Stimulated activated CD4-positive, alpha-beta T cell treated with anti-CD3 and anti-CD28 coated beads, TNF-alpha, amount 100 ng/mL, for 24 hours (primary cell): ENCODE measurements at places on chromosomes 13 and 19.

GRCh38 chr13:36258831-36259230 is 38.8 kb downstream of the CCDC169 start:
- DNase-seq = no peak

GRCh38 chr19:746208-746819 is 4.6 kb upstream of the MISP start:
- DNase-seq = no peak

DNA sequence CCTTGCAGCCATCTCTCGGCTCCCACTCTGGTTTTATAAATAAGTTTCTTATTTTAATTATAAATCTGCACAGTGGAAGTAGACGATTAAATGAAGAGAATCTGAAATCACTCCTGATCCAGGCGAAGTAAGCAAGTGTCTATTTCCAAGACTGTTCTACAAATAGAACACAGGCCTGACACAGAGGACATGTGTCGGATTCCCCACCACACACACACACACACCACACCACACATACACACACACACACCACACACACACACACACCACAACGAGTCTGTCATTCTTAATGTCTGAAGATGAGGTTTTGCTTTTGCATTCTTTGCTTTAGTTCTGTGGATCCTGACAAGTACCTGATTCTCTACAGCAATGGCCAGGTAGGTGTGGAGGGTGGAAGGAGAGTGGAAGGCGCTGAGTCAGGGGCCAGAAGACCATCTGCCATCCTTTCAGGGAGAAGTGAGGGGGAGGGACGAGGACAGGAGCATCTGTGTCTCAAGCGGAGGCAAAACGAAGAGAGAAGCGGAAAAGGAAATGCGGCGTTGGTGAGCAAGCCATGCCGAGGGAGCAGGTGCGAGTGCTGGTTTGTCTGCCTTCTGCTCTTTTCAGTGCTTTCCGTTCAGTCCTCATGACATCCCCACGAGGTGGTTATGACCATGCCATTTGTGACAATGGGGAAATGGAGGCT is 110.2 kb downstream of the TEX26 start:
- DNase-seq = no peak

- DNase-seq = no peak
Measured at GRCh38 chr19:13163609-13164342, 13.6 kb downstream of the IER2 start.

DNA sequence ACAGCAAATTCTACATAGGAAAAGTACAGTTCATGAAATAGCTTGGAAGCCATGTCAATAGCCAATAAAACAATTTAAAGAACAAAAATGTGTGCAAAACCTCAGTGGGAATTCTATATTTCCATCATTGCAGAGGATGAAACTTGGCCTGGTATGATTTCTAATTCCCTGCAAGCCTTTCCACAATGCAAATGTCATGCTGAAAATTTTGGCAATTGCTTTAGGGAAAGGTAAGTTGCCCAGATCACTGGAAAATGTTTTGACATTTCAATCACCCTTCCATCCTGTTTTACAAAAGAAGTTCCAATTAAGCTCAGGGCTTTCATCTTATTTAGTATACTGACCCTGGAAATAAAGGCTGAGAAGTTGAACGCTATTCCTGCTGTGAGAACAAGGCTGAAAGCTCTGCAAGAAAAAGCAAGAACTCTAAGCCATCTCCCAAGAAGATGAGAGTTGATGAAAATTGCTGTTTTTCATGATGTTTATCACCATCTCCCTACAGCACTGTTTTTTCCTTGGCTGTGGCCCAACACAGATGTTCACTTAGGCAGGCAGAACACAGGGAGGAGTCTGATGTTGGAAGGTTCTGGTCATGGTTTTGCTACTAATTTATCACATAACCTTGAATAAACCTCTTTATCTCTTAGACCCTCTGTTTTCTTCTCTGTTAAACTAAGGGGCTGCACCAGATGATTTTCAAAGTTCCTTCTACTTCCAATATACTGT is 263.7 kb downstream of the KCTD12 start:
- no peak for DNase-seq

- no peak for DNase-seq
Measured at GRCh38 chr13:61795580-61795979, 379.9 kb upstream of the PCDH20 start.

GRCh38 chr19:10299545-10300458 is 9.8 kb downstream of the ZGLP1 start:
- no peak for DNase-seq

DNA sequence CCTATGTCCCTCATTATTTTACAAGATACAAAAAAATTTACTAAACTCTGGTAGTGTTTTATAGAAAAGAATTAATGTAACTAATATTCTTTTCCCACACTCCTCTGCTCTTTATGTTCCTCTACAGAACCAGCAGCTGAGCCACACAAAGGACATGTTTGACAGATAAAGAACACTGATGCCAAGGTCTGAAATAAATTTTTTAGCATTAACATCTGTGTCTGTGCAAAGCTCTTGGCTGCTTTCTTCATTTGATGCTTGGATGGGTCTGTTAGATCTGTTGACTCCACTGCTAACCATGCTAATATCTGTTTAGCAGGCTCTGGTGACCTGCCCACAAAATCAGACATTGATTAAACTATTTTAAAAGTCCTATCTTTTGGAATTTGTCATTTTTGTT is 2363.8 kb downstream of the PCDH9 start:
- no peak for DNase-seq

GRCh38 chr19:4531562-4532165 is 3.4 kb downstream of the PLIN5 start:
- DNase-seq = no peak

DNA sequence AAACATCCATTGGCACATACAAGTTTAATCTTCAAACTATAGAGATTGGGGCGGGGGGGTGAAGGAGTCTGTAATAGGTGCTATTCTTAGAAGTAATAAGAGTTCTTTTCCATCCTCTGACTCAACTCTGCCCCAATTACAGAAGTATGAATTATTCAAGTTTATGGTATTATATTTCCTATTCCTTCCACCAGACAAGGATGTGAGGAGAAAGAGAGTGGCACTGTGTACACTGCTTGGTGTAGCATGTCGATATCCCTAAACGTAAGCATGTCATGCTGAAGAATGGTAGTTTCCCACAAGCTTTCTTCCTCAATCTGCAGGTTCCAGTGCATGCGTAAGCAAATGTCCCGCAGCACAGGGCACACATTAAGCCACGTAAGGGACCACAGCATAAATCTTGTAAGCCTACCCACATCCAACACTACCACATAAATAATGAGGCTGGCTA is 14.1 kb downstream of the BRD4 start:
- DNase-seq = no peak

DNA sequence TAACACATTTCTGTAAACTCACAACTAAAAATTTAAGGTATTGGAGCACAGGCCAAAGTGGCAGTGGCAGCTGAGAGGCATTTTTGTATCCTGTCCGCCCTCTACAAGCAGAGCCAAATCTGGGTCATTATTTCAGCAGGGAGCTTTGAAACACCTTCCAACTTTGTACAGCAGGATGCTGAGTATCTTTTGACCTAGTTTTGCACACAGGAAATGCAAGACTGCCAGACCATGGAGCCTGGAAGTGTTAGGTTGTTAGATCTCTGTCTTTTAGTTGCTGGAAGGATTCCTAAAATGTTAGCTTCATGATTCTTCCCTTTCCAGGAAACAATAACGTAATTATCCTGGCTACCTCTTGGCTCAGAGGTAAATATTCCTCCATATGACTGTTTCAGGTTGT is 148.6 kb upstream of the ATXN8OS start:
- DNase-seq = no peak

DNA sequence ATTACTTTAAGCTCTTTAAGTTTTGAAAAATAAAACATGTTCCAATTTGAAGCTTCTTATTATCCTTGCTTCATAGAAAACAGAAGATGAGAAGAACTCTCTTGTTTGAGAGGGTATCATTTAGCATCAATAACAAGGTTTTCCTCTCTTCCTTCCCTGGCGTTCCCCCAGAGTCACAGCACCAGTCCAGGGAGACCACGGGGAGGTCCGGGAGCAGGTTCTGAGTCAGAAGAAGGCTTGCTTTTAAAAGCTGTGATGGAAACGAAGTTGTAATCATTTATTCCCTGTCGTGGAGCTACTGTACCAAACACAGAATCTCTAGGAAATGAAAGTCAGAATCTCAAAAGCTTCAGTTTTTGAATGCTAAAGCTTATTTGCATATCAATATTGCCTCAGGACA is 174.0 kb upstream of the LSM14A start:
- no peak for DNase-seq

DNA sequence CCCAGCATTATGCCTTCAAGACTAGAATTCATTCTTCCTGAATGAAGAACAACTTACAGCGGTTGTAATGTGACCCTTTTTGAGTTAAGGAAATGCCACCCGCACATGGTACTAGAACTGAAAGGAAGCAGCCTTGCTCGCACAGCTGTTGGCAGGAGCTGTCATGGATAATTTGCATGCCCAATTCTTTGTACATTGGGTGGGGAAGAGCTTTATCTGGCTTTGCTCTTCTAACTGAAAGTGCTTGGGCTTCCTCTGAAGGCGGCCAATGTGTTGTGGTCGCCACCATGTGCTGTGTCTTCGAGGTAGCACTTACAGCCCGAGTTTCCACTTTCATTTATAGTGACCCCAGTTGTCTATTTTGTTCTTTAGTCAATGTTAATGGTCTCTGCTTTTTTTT is 3.4 kb downstream of the CCNE1 start:
- no peak for DNase-seq

GRCh38 chr19:45809643-45810159 is 5.4 kb downstream of the RSPH6A start:
- no peak for DNase-seq

DNA sequence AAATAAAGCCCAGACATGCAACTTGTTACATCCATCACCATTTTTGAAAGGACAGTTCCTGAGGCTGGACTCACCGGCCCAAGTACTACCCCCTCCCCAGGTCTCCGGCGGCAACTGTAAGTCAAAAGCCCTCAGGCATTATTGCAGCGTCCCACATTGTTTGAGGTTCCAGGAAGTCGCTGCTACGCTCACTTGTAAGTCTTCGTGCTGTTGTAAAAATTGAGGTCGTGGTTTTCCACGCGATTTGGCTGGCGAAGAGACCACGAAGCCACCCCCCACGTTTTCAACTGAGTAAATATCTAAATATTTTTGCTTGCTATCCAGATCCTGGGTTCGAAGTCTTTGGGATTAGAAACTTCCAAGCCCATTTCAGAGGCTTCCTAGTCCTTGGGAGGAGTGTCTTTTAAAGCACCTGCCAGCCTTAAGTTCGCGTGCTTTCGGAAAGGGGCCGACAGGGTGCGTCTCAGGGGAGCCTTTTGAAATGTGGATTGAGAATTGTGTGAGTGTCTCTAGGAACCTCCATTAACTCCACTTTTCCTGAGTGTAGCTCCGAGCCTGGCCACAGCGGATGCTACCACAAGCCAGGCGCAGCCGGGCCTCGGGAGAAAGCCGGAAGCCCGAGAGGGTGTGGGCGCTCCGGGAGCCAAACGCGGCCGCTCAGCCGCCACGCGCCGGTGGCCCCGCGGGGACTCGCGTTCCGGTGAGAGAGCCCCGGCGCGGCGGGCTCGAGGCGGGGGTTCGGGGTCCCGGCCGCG is 434 bp upstream of the FNDC3A start:
- DNase-seq = peak; percentile 34

GRCh38 chr13:62997696-62998095 is 1582.0 kb upstream of the PCDH20 start:
- DNase-seq = no peak

DNA sequence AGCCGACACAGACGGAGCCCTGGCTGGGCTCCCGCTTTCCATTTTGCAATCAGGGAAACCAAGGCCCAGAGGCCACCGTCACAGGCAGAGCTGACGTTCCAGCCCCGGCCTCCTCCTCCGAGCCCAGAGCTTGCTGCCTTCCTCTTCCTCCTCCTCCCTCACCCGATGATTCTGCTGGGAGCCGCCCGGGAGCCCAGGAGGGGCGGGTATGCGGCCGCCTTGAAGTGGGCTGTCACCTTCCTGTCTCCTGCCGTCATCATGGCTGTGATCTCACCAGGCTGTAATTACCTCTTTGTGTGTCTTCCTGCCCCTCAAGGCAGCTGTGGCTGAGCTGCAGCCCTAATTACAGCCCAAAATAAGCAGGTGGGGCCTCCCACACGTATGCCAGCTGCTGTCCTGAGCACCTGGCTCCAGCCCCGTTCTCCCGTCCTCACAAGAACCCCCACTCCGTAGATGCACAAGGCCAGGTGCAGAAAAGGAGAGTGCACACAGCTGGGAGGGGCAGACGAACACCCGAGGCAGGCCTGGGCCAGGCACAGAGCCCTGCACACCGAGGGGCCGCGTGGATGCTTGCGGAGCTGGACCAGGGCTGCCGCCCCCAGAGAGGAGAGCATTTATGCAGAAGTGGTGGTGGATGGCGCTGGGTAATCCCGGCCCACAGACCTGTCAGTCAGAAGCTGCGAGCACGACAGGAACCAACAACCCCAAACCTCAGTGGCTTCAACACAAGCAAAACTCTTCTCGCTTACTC is 4.0 kb downstream of the TPGS1 start:
- peak; percentile 40 for DNase-seq

DNA sequence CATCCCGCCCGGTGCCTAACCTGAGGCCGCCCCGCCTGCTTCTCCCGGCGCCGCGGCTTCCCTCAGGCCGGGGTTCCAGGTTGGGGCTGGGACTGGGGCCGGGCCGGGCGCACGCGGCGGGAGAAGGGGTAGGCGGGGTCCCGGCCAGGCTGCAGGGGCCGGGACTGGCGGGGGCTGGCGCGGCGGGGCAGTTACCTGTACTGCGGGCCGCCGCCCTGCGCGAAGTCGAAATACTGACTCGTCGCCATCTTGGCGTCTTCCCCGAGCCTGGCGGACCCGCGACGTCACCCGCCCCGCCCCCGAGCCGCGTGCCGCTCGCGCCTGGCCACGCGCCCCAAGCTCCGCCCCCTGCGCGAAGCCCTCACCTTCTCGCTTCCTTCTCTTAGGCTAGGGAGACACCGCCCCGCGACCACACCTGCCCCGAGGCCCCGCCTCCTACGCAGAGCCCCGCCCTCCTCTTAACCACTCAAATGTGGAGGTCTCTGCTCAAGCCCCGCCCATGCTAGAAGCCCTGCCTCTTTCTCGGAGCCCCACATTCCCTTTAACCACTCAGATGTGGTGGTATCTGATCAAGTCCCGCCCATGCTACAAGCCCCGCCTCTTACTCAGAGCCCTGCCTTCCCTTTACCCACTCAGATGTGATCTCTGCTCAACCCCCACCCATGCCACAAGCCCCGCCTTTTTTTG is at the start of gene ZFR2:
TSS of gene ZFR2 (minus strand) at position 269 of the 687 bp plus-strand sequence. CDS start at position 248, 21 bp downstream.
- no peak for DNase-seq

DNA sequence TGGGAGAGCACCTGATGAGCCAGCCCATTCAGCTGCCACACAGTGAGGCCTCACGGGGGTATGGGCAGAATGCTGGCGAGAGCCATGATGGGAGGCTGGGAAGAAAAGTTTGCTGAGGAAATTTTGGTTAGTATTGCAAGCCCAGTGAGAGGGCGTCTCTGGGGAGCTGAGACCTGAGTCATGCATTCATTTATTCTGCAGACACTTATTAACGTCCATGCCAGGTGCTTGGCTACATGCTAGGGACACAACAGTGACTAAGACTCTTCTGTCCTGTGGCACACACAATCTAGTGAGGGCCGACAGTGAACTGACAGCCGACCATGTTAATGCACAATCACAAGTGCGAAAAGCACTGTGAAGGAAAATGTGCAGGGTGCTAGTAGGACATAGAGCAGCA is 27.2 kb downstream of the WDR62 start:
- no peak for DNase-seq

GRCh38 chr13:78326633-78327032 is 276.7 kb downstream of the POU4F1 start:
- DNase-seq = no peak

- DNase-seq = no peak
Measured at GRCh38 chr13:60351326-60351725, 45.7 kb upstream of the TDRD3 start.

GRCh38 chr19:48249502-48250014 is 6.2 kb downstream of the CARD8 start:
- peak; percentile 57 for DNase-seq
